ENCODE measurements at places on chromosomes 5 and 9.

DNA sequence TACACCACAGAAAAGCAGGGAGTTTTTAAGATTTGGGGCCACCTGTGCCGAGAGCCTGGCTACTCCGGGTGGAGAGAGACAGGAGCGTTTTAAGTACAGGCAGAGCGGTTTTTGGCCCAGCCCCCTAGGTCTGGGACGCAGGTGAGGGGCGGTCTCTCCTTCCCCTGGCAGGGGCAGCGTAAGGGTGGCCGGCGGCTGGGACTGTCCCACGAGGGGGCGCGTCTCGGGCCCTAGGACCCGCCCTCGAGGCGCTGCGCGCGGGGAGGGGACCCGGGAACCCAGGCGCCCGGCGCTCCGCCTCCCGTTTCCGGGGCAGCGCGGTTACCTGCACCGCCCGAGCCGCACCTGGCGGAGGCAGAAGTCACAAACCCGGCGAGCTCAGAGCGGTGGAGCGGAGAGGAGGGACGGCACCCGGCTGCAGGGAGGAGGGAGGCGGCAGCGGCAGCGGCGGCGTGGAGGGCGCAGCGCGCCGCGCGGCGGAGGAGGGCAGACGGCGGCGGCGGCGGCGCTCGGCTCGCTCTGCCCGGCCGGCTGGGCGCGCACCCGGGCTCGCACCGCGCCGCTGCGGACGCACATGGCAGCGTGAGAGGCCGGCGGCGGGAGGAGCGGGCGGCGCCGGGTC is at the start of gene WWC1:
WWC1 (plus strand) TSS at position 304 of the 622 bp plus-strand sequence. CDS start 508 bp downstream, outside the sequence.
- peaks cover 2% of the 10 kb centered on the region for H3K4me1 ChIP-seq
- H3K4me3 ChIP-seq: no peak within 1 kb of the TSS
- DNase-seq: no peak
- H3K27ac ChIP-seq: no peak within 1 kb of the TSS
- H3K36me3 ChIP-seq: no peaks in the 10 kb centered on the region

- H3K4me1 ChIP-seq: no peaks in the 10 kb centered on the region
- H3K27me3 ChIP-seq: no peaks in the 10 kb centered on the region
- no peaks in the 10 kb centered on the region for H3K36me3 ChIP-seq
- no peak overlapping the region for H3K4me3 ChIP-seq
- no peak for DNase-seq
Observed at GRCh38 chr5:123297198-123297831, 125.9 kb downstream of the CEP120 start.

DNA sequence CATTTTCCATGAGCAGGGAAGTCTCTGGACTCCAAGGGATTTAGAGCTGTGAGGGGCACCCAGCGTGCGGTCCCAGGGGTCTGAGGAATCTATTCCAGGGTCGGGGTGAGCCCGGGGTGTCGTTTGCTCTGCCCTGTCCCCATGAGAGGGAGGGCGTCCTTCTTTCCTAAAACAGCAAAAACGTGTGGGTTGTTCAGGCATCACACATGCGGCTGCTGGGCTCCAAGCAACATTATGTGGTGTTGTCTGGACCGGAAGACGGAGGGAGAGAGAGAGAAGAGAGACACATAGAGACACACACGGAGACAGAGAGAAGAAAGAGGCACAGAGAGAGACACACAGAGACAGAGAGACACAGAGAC is 42.7 kb upstream of the COL5A1 start:
- H3K27me3 ChIP-seq: no peaks in the 10 kb centered on the region
- H3K27ac ChIP-seq: no peak overlapping the region
- no peaks in the 10 kb centered on the region for H3K36me3 ChIP-seq
- no peak overlapping the region for H3K4me3 ChIP-seq
- no peak for DNase-seq
- peaks cover 1% of the 10 kb centered on the region for H3K4me1 ChIP-seq

- H3K27ac ChIP-seq: no peak overlapping the region
- no peaks in the 10 kb centered on the region for H3K4me1 ChIP-seq
- H3K4me3 ChIP-seq: no peak overlapping the region
- H3K27me3 ChIP-seq: no peaks in the 10 kb centered on the region
- DNase-seq: no peak
- no peaks in the 10 kb centered on the region for H3K36me3 ChIP-seq
Observed at GRCh38 chr9:33458444-33458843, 11.1 kb upstream of the AQP3 start.

DNA sequence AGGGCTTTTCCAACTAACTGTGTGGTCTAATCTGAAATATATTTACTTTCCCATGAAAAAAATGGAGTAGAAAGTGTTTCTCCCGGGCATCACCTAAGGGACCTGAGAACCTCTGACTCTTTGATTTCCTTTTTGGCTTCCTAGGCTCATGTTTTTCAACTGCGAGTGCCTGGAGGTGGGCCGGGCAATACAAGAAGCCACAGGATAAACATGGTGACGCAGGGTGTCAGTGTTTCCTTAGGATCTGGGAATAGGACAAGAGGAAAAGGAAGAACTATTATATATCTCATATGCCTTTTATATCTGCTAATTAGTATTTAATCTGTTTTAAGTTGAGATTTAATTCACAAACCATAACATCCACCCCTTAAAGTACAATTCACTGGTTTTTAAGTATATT is 11.4 kb upstream of the LECT2 start:
- H3K4me3 ChIP-seq: no peak overlapping the region
- DNase-seq: no peak
- H3K27me3 ChIP-seq: no peaks in the 10 kb centered on the region
- no peaks in the 10 kb centered on the region for H3K36me3 ChIP-seq

DNA sequence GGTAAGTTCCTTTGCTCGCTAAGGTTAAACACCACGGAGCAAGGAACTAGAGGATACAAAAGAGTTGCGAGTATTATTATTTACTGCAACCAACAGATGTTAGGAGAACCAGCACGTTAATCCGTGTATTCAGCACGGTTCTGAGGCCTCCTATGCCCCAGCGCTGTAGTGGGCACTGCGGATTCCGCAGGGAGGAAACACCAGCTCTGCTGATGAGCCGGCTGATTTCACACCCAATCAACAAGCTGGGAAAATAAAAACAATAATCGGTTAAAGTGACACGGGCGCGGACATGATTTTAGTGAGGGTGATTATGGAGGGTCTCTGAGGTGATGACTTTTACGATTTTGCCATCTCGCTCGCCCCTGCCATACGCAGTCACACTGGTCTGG is 702 bp upstream of the PRELID2 start:
- no peaks in the 10 kb centered on the region for H3K36me3 ChIP-seq
- DNase-seq: no peak
- H3K4me1 ChIP-seq: peaks cover 7% of the 10 kb centered on the region
- H3K4me3 ChIP-seq: peak overlapping the region; percentile 79
- H3K27ac ChIP-seq: no peak overlapping the region
